ENCODE measurements at places on chromosomes 3 and 15.

DNA sequence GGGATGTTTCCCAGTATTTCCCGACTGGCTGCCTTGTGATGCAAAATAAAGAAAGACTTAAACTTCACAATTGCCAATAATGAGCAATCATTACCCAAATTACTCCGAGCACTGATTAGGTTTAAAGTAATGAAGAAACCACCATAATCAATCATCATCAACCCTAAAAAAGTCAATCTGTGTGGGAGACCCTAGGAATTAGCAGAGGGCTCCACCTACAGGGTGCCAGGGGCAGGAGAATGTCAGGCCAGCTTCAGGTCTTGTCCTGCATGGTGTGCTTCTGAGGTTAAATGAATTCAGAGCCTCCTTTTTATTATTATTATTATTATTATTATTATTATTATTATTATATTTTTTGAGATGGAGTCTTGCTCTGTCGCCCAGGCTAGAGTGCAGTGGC lies 478.0 kb upstream of the ARRDC4 start:
- DNase-seq = no peak

- DNase-seq = no peak
Measured at GRCh38 chr15:83303535-83303934, 19.1 kb upstream of the BNC1 start.

- DNase-seq = no peak
Measured at GRCh38 chr3:197367081-197367780, 68.8 kb upstream of the DLG1 start.

GRCh38 chr3:191901741-191902140 lies 440.8 kb downstream of the PYDC2 start:
- DNase-seq = no peak

DNA sequence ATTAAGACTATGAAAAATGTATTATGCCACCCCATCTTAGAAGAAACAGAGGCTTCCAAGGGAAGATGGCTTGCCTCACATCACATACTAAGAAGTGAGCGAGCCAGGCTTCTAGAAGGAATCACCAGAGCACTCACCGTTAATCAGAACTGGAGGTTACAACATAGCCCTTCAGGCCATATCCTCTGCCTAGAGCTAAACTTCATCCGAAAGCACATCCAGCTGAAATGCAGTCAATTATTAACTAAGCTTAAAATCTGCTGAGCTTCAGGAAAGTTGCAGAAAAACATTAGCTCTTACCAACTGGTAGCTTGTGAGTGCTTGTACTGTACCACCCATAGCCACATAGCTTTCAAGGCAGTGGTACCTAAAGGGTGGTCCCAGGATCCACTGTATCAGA lies 483.2 kb downstream of the TBL1XR1 start:
- no peak for DNase-seq

DNA sequence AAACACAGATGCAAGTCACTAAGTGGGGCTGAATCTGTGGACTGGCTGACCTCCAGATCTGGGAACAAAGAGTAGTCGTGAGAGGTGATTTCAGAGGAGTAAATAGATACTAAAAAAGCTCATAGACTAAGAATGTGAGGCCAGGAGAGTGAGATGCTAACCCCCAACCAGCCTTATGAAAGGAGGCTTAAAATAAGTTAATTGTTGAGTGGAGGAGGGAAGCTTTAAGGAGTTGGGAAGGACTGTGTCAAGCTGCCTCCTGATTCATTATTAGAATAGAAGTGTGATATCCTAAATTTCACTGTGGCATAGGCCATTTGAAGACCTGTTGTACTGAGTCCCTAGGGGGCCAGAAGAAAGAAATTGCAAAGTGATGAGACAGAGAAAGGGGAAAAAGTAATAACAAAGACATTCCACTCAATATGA lies 107.6 kb downstream of the RBPMS2 start:
- no peak for DNase-seq

DNA sequence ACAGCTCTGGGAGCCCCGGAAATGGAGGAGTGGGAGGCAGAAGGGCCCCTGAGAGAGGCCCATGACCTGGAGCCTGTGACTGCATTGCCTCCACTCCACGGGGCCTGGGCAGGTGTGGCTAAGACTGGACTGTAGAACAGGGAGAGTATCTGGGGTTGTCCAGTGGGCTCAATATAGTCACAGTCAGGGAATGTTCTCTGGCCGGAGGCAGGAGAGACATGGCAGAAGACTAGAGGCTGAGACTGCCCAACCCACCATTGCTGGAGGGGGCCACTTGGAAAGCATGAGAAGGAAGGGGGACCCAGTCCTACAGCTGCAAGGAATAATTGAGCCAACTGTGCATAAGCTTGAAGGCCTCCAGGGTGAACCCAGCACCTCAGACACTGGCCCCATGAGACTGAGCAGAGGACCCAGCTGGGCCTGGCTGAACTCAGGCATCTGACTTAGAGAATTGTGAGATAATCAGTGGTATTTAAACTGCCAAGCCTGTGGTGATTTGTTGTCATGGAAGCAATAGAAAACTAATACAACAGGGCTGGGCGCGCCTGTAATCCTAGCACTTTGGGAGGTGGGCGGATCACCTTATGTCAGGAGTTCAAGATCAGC lies 33.1 kb downstream of the NIPA2 start:
- DNase-seq = no peak

DNA sequence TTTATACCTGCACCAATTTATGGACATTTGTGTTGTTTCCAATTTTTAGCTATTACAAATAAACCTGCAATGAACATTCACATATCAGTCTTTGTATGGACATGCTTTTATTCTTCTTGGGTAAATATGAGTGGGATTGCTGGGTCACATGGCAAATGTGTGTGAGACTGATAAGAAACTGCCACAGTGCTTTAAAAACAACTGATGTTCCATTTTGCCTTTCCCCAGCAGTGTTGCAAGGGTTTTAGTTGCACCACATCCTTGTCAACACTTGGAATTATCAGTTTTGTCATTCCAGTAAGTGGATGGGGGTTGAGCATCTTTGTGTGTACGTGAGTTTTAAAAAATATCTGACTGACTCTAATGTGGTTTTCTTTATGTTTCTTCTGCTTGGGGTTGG lies 191.2 kb downstream of the PLCL2 start:
- DNase-seq = no peak

DNA sequence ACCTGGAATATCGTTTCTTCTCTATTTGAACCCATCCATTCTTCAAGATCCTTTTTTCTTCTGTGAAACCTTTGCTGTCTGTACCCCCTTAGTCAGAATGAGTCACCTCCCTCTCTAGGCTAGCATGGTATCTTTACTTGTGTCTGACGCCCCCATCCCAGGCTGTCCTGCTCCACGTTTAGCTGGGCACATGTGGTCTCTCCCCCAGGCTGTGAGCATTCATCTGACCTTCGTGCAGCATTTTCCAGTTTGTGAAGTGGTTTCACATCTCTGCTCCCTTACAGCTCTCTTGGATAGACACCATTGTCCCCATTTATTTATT lies 14.3 kb upstream of the TLE3 start:
- no peak for DNase-seq

DNA sequence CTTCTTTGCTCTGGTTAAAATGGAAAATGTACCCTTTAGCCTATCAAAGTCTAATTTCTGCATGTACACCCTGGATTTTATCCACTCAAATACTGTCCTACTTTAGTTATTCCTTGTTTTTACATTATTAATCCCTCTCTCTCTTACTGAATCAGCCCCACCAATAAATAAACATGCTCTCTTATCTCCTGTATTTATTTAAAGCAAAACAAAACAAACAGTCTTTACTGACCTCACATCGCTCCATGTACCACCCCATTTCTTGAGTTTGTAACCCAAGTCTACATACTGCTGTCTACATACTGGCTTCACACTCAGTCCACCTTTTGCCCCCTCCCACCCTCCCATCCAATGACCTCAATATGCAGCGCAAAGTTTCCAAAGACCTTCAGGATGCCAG lies 113.3 kb upstream of the RORA start:
- DNase-seq = no peak

- no peak for DNase-seq
Measured at GRCh38 chr3:188962253-188963247, 209.2 kb upstream of the TPRG1 start.

DNA sequence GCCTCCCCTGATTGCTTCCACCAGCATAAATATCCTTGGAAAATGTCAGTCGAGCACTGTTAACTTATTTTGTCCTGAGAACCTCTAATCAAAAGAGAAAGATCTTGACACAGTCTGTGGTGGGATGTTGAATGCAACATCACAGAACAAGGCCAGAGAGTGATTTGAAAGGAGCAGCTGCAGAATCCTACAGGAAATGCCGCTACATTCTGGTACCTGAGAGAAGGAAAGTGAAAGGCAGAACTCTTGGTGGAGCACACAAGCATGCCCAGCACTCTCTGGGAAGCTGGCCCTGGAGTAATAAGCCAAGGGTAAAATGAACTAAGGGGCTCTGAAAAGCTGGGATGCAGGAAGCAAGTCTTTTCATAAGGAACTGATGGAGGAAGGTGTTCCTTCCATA lies 75.8 kb downstream of the CBLB start:
- DNase-seq = no peak

- no peak for DNase-seq
Measured at GRCh38 chr3:45236964-45237363, 10.9 kb upstream of the TMEM158 start.

DNA sequence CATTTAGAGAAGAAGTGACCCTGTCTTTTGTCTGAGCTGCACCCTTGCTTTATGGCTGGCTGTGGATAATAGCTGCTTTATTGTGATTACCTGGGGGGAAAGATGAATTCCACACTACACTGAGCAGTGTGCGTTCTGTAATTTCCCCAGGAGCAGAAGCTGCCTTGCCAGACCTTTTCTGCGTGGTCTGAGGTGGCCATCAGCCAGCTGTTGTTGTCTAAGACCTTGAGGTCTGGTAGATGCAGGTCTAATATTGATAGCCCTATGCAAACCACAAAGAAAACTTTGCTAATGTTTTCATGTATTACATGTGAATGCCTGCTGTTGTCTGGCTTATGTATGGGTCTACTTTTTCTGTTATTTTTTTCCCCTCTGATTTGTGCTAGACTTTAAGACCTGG lies 144.6 kb downstream of the THSD4 start:
- DNase-seq = no peak

DNA sequence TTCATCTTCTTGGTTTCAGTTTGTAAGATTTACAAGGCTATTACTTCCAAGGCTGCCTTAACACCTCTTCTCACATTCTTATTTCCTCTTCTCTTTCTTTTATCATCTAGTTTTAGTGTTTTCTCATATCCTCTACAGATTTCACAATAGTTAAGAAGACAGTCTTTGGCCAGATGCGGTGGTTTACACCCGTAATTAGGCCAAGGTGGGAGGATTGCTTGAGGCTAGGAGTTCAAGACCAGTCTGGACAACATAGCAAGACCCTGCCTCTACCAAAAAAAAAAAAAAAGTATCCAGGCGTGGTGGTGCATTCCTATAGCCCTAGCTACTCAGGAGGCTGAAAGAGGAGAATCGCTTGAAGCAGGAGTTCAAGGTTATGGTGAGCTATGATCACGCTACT lies 3.5 kb upstream of the ALDH1A2 start:
- DNase-seq = no peak

DNA sequence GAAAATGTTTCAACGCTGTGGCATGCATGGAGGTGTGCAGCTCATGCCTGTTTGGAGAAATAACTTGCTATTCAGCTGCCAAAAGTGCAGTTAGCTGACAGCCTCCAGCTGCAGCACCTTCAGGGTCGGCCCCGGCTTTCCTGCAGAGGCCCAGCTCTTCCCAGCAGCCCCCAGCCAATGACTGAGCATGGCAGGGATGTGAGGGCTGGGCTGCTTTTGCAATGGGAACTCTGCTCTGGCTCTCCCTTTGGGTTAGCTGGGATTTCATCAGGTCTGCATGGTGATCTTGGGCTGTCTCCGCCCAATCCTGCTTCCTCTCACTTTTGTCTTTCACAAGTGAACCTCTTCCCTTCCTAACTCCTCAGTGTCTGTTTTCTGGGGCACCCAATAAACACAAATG lies 396.6 kb downstream of the EPHB1 start:
- no peak for DNase-seq

GRCh38 chr3:22971497-22971896 lies 231.6 kb upstream of the UBE2E2 start:
- DNase-seq = no peak

GRCh38 chr3:42262525-42262924 lies 3.5 kb downstream of the CCK start:
- no peak for DNase-seq

DNA sequence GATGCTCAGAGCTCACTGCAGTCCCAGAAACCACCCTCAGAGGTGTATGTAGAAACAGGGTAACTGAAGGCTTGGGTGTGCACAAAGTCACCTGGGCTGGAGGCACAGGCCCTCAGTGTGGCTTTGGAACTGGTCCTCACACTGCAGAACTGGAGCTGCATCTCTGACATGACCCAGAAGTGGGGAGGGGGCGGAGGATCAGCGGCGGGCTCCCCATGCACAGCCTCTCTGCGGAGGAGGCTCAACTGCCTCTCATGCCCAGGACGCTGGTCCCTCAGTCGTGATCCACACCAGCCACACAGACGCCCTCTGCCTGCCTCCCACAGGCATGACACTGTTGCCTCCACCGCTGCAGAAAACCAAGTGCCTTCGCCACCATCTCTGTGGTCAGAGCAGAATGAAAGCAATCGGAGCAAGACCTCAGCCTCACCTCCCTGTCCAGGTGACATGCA lies 73.7 kb downstream of the TM2D3 start:
- DNase-seq = no peak

DNA sequence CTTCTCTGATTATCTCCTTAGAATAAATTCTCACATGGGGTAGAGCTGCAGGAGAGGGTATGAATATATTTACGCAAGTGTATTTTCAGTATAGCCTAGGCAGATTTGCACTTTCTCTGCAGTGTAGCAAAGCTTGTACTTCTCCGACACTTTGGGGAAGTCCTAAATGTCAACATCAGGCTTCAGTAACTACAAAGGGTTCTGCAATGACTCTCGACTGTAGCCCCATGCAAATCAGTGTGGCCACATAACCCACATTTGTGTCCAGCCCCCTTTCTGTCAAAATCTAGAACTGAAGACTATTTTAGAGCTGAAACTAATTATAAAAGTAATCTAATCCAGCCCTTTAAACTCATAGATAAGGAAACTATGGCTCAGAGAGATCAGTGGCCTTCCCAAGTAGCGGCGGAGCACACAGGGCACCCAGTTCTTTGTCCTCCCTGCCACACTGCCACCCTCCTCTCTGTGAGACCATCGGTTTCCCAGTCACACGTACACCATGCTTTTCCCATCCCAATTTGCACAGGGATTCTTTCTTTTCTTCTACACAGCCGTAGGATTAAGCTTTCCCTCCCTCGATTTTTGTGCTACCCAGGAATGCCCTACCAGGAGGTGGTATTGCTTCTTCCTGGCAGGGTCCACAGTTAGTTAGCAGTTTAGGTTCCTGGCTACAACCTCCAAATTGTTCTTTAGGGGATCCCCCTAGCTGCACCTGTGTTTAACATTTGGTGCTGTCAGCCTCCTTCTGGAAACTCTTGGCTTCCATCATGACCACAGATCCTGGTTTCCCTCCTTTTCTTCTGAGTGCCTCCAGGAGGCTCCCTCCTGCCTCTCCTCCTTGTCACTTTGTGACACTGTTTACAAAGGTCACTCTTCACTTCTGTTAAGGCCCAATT lies 22.9 kb downstream of the MRAS start:
- no peak for DNase-seq

DNA sequence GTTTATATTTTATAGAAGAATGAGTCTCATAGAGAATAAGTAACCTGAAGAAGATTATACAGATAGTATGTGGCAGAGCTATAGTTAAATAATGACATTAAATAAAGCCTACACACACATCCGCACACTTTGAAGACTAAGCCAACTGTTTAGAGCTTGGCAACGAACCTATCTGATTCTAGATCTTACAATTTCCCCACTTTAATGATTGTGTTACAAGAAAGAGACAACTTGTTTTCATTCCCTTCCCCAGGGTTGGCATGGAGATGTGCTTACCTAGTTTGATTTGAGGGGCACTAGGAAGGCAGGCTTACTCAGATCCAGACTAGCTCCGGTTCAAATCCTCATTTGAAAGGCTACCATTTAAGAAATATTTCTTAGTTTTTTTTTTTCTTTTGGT lies 61.9 kb upstream of the CBLB start:
- no peak for DNase-seq
